Kasumi-1 (cell line): ENCODE measurements at places on chromosomes 11 and 22.

DNA sequence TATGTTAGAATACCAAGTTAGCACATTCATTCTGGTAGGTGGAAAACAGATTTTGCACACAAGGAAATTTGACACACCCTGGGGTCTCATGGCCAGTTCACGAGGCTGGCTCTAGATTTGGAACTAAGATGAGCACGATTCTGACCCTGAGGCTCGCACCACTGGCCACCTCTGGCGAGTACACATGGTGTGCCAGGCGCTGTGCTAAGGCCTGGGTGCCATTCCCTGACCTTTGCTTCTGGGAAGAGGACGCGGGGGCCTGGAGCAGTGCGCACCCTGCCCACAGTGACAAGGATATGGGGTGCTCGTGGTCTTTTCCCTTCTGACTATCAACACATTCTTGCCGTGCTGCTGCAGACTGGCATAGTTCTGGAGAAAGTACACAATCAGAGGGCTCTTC is 29.5 kb upstream of the DMC1 start:
- DNase-seq, result no peak

DNA sequence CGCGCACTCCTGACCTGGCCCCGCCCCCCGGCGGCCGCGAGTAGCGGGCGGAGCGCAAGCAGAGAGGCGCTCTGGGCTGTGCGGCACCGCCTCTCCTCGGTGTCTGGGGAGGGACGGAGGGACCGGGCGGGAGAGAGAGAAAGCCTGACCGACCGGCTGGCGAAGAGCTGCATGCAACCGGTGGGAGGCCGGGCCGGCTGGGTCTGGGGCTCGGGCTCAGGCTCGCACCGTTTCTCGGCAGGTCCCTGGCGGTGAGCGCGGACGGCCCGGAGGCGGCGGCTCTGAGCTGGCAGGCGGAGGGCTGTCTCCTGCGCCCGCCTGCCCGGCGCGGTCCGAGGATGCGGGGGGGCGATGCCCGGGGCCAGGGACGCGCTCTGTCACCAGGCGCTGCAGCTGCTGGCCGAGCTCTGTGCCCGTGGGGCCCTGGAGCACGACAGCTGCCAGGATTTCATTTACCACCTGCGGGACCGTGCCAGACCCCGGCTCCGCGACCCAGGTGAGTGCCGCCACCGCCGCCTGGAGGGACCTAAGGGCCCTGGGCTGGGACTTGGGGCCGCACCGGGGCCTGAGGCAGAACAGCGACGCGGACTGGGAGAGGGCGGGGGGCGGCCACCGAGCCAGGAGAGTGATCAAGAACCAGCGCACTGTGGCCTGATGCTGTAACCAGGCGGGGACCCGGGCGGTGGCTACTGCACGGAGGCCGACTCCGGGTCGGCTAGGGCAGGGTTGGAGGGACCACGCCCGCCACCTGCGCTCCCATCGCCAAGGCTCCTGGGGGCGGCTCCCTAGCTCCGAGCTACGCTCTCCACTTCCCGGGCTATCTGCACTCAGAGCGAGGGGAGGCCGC is at the start of gene SYT9:
SYT9 (plus strand) TSS at position 69 of the 847 bp plus-strand sequence; CDS start at position 352, 283 bp downstream.
- DNase-seq, result no peak

- DNase-seq, result peak; percentile 81
Measured at GRCh38 chr11:121112498-121113455, 11.7 kb downstream of the TECTA start.

DNA sequence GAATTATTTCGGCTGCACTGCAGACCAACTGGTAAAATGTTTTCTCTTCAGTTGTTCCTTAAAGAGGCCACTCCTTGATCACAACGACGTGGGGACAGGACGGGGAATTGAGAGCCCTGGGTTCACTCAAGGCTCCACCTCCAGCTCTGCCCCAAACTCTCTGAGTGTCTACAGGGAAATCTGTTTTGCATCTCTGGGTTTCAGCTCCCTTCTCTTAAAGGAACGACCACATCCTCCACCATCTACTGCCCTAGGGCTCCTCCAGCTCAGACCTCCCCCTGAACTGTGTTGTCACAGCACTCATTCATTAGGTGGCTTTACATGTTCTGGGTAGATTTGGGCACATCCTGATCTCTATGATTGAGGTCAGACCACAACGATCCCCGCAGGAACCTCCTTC is 5.1 kb upstream of the PPFIA1 start:
- DNase-seq, result no peak

DNA sequence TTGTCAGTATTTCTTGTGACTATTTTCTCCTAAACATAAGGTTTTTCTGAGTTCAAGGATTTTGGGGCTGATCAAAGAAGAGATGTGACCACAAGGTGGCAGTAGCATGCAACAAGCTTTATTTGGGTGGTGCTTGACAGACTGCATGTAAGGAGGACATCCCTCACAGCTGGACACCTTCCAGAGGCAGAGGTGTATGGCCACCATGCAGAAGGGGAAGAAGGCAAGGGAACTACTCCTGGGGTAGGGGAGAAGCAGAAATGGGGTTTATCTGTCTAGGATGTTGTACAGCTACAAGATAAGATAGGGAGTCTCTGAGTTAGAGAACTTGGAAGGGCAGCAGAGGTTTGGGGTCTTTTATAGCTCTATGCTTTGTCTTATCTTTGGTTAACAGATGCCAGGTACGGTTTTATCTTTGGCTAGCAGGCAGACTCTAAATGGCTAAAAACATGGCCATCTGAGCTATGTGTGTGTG is 5.1 kb upstream of the BIRC2 start:
- DNase-seq, result peak; percentile 73

DNA sequence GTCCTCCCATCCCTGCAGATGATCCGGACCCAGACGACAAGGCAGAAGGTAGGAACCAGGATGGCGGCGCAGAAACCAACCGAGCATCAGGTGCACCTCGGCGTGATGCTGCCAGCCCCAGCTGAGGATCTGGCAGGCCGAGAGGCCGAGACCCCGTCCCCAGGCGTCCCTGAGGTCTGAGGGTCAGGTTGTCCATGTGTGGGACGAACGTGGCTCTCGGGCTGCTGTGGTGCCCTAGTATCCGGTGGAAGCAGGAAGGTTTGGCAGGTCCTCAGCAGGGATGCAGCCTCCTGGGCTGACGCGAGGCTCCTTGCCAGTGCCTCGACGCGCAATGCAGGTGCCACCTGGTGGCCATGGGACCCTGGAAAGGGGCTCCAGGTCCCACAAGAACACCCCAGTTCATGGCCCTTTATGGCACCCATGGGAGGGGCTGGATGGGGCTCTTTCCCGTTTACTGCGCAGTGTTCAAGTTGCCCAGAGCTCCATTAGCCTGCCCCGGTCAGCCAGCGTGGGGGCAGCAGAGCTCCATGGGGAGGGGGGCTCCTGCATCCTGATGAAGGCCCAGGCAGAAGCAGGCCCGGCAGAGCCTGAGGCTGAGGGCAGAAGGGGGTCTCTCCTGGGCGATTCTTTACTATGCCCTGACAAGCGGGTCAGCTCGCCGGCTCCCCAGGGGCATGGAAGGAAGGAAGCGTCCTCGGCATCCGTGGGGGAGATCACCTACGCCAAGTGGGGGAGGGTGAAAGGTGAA is 129.9 kb downstream of the CTTN start:
- DNase-seq, result no peak

DNA sequence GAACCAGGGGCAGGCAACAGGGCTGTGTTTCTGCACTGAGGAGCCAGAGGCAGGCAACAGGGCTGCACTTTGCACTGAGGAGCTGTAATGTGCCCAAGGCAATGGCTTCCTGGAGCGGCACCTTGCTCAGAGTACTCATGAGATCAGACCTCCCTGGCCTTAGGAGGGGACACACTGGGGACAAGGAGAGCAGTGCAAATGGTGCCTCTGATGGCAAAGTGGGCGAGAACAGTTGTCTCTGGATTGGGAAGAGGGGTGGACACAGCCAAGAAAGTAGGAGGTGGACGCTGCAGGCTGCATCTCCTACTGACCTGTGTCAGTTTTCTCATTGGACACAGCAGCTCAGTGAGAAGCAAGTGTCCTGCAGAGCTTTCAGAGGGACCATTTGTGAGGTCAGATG is 1443.3 kb downstream of the TBC1D22A start:
- DNase-seq, result no peak

- no peak for DNase-seq
Measured at GRCh38 chr22:27131346-27131745, 474.0 kb downstream of the MIAT start.

DNA sequence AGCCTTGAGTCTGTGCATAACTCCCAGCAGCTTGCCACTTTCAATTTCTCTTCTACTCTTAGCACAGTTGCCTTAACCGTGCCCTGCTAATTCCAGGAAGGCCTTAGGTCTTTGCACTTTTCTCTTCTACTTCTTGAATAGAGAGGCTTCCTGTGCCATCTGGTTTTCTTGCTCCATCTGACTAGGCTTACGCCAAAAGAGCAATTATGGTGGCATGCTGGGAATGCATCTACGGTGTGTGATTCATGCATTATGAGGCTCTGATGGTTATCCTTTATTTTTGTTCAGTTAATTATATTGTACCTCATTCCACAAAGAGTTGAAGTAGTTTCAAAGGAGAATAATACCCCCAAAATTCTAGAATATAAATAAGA is 29.4 kb downstream of the SIK2 start:
- DNase-seq, result no peak

- no peak for DNase-seq
Measured at GRCh38 chr11:38784164-38784563, 2186.1 kb upstream of the RAG2 start.
